ENCODE measurements at places on chromosomes 11 and 22.

- DNase-seq = no peak
These were observed 162.4 kb downstream of the SOX6 start for GRCh38 chr11:16193897-16194381.

GRCh38 chr11:13105237-13105844, 96.2 kb downstream of the RASSF10 start:
- DNase-seq = peak; percentile 33

- peak; percentile 21 for DNase-seq
These were observed 39.6 kb downstream of the DIXDC1 start for GRCh38 chr11:111976767-111977145.

DNA sequence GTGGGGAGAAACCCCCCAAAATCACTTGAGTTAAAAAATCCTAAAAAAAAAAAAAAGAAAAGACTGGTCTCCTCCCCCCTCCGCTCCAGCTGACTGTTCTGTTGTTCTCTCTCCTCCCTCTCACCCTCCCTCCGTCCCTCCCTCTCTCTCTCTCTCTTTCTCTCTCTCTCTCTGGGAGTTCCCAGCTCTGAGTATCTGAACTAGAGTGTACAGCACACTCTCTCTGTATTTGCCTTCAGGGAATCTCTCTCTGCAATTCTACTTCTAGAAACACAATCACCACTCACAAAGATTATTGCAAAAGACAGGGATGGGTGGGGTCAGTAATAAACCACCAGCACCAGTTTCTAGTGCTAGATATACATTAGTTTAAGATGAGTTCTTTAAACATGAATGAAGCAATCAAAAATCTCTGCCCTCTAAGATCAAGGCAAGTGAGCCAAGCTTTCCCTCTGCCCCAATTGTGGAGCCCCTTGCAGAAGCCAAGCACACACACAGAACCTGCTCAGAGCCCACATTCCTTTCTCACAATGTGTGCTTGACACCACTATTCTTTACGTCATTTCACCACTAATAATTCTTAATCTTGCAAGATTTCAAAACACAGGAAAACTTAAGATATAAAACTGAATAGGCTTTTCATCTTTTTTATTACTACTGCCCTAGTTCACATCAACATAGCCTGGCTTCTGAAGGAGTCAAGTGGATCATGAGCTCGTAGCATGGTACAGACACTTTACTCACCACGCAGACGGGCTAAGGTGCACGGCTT, 133.5 kb downstream of the RBFOX2 start:
- DNase-seq = peak; percentile 26

- no peak for DNase-seq
These were observed 229.2 kb upstream of the NCAM1 start for GRCh38 chr11:112732031-112732430.

DNA sequence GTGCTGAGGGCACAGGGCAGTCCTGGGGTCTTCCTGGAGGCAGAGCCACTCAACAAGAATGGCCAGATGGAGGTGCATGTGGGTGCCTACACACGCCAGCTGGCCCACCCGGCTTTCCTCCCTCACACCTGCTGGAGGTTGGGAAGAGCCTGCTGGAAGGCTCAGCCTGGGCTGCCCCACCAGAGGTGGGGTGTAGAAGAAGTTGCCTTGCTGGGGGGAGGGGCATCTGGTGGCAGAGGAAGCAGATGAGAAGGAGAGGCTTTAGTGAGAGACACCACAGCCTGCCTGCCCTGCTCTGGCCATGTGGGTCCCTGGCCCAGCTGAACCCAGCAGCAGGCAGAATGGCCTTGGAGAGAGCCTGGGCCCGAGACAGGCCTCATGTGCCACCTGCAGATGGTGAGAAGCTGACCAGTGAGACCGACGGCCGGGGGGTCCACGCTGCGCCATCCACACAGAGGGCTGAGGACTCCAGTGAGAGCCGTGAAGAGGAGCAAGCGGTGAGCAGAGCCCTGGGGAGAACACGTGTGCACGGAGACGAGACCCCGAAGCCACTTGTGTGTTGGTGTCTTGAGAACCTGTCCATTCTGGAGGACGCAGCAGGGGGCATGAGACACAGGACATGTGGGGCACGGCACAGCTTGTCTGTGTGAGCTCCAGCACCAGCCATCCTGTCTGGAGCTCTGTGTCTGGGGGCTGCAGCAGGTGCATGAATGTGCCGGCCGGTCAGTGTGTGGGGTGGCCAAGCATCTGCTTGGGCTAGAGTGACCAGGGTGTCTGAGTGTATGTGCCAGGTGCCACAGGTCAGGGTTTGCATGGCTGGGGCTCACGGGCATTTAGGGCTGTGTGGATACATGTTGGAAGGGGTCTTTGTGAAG, 2.7 kb downstream of the B4GALNT4 start:
- DNase-seq = no peak

DNA sequence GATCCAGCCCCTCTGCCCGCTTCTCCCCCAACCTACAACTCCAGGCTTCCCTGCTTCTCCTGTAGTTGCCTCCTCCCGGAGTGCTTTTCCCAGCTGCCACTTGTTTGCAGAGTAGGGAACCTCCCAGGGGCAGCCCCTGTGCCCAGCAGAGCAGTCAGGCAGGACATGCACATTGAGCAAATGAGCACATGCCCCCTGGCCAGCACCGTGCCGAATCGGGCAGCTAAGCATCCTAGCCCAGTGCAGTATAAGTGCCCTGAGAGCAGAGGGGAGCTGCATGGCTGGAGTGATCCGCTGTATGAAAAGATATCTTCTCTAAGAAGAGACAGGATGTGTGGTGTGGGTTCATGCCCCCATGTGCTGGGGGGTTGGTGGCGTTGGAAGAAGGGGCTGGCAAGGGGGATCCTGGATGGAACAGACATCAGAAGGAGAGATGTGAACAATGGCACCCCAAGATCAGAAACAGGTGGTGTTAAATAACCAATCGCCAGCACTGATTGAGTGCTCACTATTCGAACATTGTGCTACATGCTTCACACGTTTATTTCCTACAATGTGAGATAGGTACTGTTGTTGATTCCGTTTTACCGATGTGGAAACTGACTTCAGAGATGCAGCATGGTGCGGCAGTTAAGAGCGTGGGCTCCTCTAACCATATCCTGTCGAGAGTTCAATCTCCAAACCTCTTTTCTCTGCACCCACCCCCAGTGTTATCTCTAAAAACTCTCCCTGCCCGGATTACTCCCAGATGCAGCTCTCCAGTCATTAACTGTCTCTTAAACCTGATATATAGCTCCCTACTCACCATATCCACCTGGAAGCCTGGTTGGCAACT, 1.2 kb downstream of the AIP start:
- DNase-seq = peak; percentile 51

DNA sequence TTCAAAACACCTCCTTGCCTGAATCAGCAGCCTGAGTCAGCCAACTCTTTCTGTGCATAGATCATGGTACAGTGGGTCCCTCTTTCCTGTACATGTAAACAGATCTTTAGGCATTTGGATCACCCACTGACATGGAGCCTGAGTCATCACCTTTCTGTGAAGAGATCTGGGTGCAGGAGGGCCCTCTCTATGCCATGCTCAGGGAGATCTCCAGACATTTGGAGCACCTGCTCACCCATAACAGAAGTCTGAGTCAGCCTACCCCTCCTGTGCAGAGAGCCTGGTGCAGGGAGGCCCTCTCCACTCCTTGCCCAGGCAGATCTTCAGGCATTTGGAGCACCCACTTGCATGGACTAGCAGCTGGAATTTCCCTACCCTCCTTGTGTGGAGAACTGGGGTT, 56.2 kb upstream of the GLYAT start:
- DNase-seq = peak; percentile 98

DNA sequence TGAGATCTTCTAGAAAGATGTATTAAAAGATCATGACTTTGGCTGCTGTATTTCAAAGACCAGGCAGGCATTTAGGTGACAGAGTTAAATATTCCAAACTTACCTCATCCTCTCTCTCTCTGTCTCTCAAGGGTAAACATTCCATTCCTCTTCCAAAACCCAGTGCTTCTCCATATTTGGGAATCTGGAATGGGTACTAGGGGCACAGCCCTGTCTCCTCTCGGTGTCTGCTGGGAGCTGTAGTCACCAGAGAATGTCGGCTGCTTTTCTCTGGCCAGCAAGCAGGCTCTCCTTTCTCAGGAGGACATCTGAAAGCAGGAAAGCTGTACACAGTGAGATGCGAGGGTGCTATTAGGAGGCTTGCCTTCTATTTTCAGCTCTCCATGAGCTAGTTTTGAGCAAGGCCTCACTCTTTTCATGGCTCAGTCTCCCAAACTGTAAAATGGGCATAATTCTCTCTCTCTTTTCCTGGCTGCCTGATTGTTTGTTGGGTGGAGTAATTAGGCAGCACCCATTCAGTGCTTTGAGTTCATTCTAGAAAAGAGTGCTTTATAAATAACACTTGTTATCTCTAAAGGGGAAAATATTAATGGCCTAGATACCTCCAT, 9.3 kb upstream of the PEX26 start:
- DNase-seq = peak; percentile 66

- peak; percentile 38 for DNase-seq
These were observed 2.0 kb downstream of the SELENOM start for GRCh38 chr22:31105282-31105929.

GRCh38 chr11:95795627-95796295, 5.5 kb downstream of the CEP57 start:
- no peak for DNase-seq

DNA sequence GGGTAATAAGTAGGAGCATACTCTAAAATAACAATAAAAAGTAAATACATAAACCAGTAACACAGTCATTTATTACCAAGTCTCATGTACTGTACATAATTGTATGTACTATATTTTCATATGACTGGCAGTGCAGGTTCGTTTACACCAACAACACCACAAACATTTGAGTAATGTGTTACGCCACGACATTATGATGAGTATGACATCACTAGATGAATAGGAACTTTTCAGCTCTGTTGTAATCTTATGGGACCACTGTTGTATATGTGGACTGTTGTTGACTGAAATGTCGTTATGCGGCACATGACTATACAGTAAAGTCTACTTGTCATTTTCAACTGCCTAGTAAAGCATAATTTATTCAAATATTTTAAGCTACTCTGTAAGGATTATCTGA, 18.6 kb downstream of the KIF18A start:
- no peak for DNase-seq

DNA sequence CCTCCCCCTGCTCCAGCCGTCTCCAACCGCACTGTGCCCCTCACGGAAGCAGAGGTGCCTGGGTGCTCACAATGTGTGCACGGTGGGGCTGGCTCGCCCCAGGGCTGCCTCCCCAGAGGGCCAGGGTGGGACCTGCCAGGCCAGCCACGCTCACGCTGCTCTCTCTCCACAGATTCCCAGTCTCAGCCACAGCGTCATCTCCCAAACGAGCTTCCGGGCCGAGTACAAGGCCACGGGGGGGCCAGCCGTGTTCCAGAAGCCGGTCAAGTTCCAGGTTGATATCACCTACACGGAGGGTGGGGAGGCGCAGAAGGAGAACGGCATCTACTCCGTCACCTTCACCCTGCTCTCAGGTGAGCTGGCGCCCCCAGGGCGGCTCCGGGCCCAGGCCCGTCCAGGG, 30.4 kb downstream of the MOB2 start:
- DNase-seq = no peak

- DNase-seq = no peak
These were observed 396.2 kb downstream of the BUD13 start for GRCh38 chr11:116376547-116376946.

- peak; percentile 97 for DNase-seq
These were observed 5.3 kb downstream of the VSIG2 start for GRCh38 chr11:124746621-124747243.

DNA sequence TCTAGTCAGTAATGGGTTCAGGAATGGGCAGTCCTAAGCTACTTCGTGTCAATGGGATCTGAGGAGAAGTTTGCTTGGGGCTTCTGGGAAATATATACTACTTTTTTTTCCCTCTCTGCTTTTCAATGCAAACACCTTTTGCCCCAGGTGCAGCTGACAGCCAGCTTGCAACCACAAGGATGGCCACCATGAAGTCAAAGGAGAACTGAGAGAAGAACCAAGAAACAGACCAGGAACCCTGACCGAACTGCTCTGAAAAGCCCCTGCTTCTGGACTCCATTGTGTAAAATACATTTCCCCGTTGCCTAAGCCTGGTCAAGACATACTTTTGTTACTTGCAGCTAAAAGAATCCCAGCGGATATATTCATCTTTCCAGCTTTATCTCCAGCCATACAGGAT, 20.1 kb upstream of the CD44 start:
- DNase-seq = no peak

GRCh38 chr11:32425761-32426160, 9.6 kb downstream of the WT1 start:
- no peak for DNase-seq

DNA sequence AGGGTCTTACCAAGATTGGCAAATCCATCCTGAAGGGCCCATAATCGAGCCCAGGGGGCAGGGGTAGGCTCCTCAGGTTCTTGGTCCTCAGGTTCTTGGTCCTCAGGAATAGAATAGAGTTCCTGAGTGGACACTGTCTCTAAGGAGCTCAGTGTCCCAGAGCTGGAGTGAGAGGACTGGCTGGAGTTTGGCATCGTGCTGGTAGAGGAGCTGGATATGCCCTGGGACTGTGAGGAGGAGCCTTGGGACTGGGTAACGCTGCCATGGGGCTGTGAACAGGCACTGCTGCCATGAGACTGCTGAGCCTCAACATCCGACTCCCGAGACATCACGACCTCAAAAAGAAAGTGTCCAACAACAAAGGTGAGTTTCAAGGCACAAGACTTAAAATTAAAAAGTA, 7.2 kb downstream of the CHEK2 start:
- no peak for DNase-seq

GRCh38 chr22:41360126-41360525, 21.6 kb upstream of the TEF start:
- peak; percentile 26 for DNase-seq

- DNase-seq = peak; percentile 46
These were observed 20.7 kb downstream of the GRIK4 start for GRCh38 chr11:120532082-120532831.

GRCh38 chr22:45317551-45318167, 7.9 kb downstream of the FAM118A start:
- DNase-seq = peak; percentile 39

GRCh38 chr11:101083335-101083734, 46.3 kb downstream of the PGR start:
- no peak for DNase-seq
